Activated CD4-positive, alpha-beta T cell treated with anti-CD3 and anti-CD28 coated beads for 24 hours (primary cell): ENCODE measurements at places on chromosomes 6 and 20.

DNA sequence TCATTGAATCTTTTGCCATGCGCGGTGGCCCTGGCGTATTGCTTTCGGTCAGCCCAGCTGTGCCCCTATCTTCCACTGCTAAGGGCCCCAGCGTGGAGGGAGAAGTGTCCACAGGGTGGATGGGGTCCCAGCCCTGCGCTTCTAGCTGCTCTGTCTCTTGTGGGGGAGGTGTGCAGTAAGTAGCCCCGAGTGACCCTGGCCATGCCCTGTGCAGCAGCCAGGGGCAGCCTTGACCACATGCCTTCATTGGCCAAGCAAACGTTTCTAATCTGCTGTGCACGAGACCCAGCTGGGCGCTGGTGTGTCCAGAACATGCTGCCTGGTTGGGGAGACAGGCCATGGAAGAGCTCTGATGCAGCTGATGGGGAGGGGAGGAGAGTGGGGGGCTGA, 13.6 kb downstream of the TMEM181 start:
- no peak for DNase-seq

- DNase-seq: no peak
Measured at GRCh38 chr20:56636716-56637115, 7.6 kb downstream of the TFAP2C start.

DNA sequence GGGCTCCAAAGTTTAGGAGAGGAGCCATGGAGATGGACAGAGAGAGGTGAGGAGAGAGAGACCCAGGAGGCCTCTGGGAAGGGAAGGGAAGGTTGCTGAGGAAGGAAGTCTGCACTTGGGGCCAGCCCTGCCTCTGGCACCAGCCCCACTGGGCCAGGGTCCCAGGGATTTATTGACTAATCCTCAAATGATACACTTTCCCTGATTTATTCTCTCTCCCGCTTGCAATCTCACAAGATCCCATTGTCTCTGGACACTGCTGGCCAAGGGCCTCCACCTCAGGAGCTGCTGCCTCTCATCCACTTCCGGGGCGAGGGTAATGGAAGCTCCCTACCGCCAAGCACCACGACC, 43.6 kb upstream of the FOXP4 start:
- no peak for DNase-seq

- DNase-seq: no peak
Measured at GRCh38 chr20:9369557-9369956, 144.8 kb upstream of the LAMP5 start.

DNA sequence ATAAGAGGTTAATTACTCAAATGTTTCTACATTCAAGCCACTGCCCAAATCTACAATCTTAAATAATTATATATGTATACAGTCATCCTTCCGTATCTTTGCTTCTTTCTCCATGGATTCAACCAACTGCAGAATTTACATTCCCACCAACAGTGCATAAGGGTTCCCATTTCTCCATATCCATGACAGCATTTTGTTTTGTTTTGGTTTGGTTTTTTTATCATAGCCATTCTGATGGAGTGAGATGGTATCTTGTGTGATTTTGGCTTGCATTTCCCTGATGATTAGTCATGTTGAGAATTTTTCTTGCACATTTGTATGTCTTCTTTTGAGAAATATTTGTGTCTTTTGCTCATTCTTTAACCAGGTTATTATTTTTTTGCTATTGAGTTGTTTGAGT, 198.5 kb downstream of the C6orf118 start:
- no peak for DNase-seq

- DNase-seq: no peak
Measured at GRCh38 chr20:4138056-4138455, 122.7 kb upstream of the RNF24 start.

DNA sequence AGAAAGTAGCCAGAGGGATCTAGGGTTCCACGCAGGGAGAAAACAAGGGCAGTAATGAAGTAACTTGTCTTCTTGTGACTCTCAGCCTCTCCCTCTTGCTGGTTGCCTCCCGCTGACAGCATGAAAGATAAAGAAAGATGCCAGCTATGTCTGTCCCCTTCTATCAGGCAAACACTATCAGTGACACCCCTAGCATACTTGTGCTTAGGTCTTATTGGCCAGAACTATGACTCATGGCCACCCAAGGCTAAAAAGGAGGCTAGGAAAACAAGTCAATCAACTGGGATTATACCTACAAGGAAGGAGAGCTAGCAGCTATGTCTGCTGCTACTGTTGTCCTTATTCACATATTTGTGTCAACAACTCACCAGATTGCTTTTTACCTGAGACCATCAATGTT, 206.8 kb upstream of the SOX4 start:
- no peak for DNase-seq

- DNase-seq: no peak
Measured at GRCh38 chr6:136745300-136745699, 47.0 kb downstream of the MAP3K5 start.

DNA sequence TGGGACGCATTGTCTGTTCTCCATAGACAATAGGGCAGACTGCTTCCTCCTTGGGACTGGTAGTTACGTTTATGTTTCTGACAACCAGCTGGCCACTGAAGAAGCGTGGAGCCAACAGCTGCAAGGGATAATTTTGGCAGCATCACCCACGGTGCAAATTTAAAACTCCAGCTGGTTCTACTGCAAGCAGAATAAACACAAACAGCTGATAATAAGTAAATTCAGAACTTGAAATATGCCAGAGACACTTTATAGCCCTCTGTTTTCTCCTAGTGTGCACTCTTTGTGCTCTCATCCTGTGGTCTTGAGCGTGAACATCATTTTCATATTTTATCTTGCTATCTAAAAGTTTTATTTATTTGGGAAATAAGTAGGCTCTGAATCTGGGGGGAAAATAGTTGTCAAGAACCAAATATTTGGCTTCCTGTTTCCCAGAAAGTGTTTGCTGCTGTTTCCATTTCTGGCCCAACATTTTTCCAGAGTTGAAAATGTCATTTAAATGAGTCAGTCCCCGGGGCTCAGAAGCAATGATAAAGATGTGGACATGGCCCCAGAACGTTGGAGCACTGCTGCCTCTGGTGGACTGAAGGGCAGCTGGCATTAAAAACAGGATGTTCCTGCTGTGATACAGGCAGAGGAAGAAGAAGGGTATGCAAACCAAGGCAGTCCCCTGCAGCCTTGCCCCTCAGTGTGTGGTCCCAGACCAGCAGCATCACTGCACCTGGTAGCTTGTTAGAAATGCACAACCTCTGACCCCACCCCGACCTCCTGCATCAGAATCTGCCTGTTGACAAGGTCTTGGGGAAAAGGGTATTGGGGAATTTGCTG, 12.5 kb upstream of the THBD start:
- DNase-seq: no peak

DNA sequence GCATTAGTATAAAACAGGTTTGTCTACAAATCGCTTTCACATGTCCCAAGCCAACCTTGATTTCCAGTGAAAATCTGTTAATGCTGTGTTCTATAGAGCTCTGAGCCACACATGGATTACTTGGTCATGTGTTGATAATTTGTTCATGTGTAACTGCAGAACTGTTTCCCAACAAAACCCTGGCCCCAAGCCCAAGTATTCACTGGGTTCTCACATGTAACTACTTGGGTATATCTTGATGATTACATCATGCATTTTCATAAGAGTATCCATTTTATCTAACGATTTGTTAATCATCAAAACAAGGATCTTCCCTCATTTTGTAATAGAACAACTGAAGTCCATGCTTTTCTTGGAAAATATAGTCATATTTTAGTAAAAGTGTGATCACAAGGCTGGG, 657.6 kb downstream of the PRKN start:
- no peak for DNase-seq

- no peak for DNase-seq
Measured at GRCh38 chr6:168496139-168496996, 55.4 kb downstream of the SMOC2 start.
